Activated naive CD4-positive, alpha-beta T cell treated with anti-CD3 and anti-CD28 coated beads, Interleukin-2, amount 50 U/mL, for 72 hours (primary cell): ENCODE measurements at places on chromosomes 4 and X. TPM values are rescaled to one million over a fixed set of nuclear protein-coding genes. Genes with fewer than 3 reads are reported as not detected.

The ADRA2C gene
- 0.35 TPM for total RNA-seq

The UCHL1 gene
- 1.5 TPM for total RNA-seq

The IL1RAPL1 gene
- total RNA-seq, result not detected

The TRAM1L1 gene
- total RNA-seq, result not detected

The CYBB gene
- total RNA-seq, result 0.06 TPM

The FGF2 gene
- 4.2 TPM for total RNA-seq

The ZCCHC12 gene
- not detected for total RNA-seq

The FOXP3 gene
- total RNA-seq, result 24.3 TPM

The NHSL2 gene
- 0.05 TPM for total RNA-seq

The TLR1 gene
- total RNA-seq, result 1.1 TPM

The GYG2 gene
- not detected for total RNA-seq

DNA sequence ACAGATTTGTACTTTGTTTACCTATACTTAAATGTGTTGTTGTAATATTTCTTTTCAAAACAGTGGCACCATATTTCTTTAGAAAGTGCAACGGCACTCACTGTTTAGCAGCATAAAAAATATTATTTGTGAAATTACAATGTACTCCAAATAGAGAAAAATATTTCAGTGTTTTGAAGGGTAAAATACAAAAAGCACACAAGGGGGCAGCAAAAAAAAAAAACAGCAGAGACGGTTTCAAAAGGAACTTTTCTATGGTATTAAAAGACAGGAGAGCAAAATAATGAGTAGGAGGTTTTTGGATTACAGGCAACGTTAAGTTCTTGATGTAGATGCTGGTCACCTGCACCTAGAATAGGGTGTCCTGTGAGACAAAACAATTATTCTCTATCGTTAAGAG is 2.0 kb downstream of the NUDT11 start:
- no peak for DNase-seq

DNA sequence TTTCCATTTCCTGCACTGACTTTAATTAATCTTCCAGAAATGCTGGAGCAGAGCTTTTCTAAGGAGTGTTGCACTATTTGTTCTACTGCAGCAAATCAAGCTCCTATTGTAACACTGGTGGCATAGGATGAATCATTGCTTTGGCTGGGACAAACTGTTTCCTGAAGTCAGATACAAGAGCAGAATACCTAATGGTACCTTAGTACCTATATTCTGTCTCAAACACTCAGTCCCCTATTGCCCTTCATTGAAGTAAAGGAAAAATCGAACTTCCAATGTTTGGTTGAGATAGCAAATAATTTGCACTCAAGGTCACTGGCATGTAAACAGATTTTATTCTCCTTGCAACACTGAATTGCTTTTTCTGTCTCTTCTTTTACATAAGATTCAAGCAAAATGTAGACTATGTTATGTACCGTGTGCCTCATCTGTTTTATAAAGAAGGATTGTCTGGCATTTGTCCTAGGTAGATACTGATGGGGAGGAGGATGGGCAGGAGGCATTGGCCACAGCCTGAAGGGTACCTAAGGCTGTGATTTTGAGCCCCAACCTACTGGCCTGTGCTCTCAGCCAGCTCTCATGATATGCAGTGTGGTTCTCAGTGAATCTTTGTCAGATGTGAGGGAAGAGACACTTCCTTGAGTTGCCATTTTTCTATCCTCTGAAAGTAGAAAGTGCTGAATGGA is 141.6 kb downstream of the AASDH start:
- DNase-seq, result no peak

DNA sequence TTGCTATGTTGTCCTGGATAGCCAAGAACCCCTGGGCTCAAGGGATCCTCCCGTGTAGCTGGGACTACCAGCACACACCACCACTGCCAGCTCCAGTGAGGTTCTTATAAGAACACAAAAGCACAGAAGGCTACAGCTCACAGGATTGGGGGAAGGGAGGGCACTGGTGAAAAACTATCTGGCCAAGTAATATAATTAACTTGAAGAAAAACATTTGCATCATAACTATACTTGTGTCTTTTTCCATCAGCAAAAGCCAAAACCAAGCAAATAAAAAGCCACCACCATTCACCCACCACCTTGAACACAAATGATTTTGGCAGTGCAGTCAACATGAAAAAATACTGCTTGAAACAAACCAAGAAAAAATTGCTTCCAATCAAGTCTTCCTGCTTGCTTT is 188.2 kb downstream of the MAML3 start:
- DNase-seq, result no peak

- DNase-seq, result peak; percentile 75
Measured at GRCh38 chrX:49186125-49187027, at the start of gene PRICKLE3. TSS of gene PRICKLE3 (minus strand) at chrX:49186373. CDS start at chrX:49186297, 76 bp downstream.

DNA sequence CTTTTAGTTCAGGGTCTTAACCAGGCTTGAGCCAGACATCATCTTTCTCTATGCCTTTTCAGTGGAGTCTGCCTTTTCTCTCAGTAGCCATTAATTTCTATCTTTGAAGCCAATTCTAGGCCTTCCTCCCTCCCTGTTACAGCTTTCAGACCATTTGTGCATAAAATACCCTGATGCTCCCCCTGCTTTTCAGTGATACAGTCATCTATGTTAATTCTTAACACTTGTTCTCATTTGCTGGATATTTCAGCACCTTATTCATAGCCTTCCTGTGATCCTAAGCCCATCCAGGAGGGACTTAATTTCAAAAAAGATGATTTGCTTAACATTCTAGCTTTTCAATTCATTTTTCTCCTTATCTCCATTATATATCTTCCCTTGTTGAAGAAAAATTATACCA is 42.3 kb downstream of the ANXA10 start:
- DNase-seq, result no peak

GRCh38 chr4:102534845-102535244 is 33.7 kb downstream of the NFKB1 start:
- DNase-seq, result no peak

DNA sequence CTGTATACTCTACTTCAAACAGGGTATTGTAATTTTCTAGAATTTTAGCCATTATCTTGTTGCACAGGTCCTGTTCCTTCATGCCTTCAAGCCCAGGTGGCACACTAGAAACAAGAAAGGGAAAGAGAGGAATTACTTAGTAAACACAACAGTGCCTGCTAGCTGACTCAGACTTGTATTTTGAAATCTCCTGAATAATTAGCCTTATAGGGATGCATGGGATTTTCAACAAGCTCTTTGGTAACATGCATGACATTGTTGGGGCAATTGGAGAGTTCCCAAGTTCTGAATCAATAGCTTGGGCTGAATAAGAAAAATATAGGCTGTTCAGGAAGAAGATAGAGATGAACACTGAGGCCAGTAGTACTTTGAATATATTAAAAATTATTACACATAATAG is 118.8 kb downstream of the FAM13A start:
- no peak for DNase-seq

DNA sequence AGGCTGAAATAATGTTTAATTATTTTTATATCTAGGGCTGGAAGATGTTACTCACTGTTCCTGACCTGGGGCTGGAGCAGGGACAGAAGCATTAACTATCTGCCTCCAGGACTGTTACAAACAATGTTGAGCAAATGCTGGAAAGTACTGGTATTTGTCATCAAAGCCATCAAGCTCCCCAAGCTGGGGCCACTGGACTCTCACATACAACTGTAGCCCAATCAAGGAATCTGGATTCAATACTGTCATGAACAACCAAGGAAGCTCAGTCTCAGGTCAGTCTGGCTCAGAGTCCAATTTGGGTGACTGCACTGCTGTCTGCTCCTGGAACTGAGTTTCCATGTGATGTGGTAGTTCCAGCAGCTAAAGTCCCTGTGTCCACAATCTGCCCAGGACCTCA is 50.4 kb downstream of the APOO start:
- DNase-seq, result no peak

GRCh38 chrX:19182785-19183184 is 60.5 kb upstream of the ADGRG2 start:
- no peak for DNase-seq

GRCh38 chr4:170777663-170778062 is 687.9 kb upstream of the AADAT start:
- DNase-seq, result no peak

GRCh38 chrX:16587836-16588235 is 62.1 kb upstream of the S100G start:
- no peak for DNase-seq

DNA sequence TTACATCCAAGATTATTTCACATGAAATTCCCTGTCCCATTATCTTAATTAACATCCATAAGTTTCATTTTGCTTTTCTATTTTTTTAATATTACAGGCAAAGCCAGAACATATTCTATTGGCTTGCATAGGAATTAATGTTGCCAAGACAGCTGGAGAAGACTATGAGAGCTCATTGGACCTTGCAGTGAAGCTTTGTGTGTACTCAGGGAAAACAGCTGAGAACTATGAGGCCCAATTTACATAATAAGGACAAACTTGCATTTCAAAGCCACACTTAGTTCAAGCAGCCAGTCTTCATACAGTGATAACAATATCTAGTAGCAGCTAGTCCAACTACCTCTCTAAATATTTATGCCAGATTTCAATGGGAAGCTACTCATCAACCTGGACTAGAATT is 134.4 kb downstream of the DDX53 start:
- DNase-seq, result no peak

- DNase-seq, result no peak
Measured at GRCh38 chr4:153232768-153233167, 28.5 kb downstream of the TRIM2 start.

- DNase-seq, result no peak
Measured at GRCh38 chr4:123555807-123556273, 159.2 kb downstream of the SPRY1 start.

DNA sequence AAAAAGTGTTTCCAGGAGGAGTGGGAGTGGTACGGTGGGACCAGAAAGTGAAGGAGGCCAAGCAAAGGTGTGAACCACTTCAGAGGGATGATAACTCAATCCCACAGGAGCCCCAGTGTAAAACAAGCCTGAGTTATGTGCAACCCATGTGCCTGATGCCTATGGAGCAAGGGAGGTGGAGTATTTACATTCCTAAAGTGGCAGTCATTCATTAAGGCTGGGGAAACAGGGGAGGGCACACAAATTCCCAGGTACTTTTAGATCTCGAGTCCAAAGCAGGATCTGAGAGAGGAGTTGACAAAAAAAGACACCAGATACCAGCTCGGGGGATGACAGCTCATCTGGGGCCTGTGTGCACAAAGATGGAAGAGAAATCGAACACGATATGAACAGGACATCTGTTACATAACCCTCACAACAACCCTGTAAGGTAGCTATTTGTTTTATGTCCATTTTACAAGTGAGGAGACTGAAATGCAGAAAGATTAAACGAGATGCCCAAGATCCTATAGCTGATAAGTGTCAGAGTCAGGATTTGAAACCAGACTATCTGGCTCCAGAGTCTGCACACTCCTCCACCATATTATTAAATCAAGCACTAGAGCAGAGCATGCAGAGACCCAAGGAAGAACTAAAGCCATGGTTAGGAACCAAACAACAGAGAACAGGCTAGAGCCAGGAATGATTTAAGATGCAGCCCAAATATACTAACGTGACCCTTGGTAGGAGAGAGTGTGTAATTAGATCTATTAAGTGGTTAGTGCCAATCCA is 91.9 kb upstream of the MAPK10 start:
- DNase-seq, result no peak

DNA sequence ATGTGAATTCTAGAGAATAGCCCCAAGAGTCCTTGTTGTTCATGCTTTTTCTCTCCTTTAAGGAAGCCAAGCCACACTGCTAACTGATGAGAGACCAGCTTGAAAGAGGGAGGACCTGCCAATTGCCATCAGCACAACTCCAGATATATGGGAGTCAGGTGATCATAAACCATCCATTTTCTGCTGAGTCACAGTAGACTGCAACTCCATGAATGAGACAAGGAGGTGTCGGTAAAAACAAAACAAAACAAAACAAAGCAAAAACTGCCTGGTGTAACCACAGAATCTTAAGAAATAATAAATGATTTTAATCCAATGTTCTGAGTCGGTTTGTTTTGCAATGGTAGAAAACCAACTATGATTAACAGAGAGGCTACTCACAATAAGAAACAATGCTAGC is 837.3 kb downstream of the PCDH7 start:
- no peak for DNase-seq

- no peak for DNase-seq
Measured at GRCh38 chr4:107691378-107691777, 28.7 kb downstream of the PAPSS1 start.

GRCh38 chr4:98642991-98643426 is 15.4 kb downstream of the TSPAN5 start:
- no peak for DNase-seq

DNA sequence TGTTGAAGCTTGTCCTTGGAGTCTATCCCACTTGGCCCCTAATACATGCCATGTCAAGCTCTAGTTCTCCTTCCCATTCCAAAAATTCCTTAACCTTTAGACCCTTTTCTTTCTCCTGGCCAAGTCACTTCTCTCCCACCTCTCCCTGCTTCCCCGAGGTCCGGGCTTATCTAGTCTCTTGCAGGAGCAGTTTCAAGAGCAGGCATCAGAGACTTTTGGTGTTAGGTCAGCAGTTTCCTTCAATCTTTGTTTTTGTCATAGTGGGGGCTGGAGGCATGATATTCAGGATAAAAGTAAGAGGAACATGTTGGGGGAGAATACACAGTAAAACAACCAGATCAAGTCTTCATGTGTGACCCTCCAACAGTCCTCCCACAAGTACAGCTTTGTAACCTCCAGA is 11.5 kb upstream of the IDS start:
- DNase-seq, result no peak

DNA sequence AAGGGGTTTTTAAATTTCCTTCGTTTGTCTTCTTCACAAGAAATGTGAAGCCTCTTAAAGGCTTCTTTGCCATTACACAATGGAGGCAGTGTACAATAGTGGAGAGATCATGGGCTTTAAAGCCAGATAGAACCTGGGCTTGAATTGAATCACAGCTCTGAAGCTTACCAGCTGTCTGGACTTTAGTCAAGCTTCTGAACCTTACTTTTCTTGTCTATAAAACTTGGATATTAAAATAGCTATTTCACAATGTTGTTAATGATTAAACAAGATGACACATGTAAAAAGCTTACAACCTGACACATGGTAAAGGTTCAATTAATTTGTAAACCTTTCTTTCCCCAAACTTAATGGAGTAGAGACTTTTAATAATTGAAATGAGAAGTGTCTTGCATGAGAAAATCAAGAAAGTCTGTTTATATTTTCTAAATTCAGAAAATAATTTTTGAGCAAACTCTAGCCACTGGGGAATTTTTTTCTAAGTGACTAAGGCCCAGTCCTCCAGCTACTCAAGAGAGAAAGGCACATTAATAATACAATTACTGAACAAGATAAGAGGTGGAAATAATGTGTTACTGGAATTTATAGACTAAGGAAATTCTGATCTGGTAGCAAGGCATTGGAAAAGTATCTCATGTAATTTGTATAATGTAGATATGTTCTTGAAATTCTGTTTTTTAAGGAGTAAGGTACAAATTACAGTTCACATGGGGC is 21.7 kb upstream of the TBC1D8B start:
- DNase-seq, result no peak
